Activated CD8-positive, alpha-beta memory T cell treated with anti-CD3 and anti-CD28 coated beads, Interleukin-2, amount 50 U/mL, for 4 hours (primary cell): ENCODE measurements at places on chromosomes 2 and 18.

DNA sequence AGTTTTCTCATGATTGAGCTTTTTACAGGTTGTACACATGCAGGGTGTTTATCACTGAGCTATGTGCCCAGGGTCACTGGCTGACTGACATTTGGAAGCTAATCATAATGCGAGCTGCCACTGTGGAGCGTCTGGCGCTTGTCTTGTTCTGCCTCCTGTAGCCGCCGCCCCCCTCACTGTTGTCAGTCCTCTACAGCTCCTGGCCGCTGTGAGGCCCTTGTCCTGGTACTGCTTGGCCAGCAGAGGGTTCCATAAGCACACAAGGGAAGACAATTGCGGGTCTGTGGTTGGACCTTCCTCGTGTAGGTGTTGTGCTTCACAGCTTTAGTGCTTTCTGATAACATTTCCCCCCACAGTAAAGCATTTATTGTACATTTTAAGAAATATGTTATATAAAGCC is 105.6 kb upstream of the LDLRAD4 start:
- no peak for DNase-seq

DNA sequence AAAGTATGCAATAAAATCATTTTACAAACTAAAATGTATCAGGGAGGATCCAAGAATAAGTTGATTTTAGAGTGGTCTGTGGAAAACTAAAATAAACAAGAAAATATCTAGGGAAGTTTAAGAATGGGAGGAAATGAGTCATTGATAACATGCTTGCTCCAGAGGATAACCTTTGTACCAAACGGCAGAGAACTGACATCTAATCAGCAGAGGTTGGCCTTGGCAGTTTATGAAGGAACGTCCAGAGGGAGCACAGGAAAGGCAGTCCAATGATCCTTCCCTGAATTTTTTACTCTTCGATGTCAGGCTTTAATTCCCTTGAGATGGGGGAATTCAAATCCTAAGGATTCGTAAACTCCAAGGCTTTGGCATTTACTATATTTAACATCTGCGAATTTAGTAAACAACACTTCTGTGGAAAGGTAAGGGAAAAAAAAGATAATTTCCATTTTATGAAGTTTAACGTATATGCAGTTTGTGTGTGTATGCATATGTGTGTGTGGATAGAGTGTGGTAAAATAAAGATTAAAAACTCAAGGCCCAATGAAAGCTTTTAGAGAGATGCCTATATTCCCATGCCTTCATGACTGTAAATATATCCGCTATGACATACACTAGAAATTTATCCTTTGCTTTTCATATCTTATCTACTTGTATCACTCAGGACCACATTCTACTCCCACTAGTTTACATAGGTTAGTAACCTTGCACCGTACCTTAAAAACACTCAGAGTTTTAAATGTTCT is 8.7 kb upstream of the INPP1 start:
- no peak for DNase-seq

GRCh38 chr18:57980573-57981307 is 63.3 kb upstream of the NEDD4L start:
- no peak for DNase-seq

DNA sequence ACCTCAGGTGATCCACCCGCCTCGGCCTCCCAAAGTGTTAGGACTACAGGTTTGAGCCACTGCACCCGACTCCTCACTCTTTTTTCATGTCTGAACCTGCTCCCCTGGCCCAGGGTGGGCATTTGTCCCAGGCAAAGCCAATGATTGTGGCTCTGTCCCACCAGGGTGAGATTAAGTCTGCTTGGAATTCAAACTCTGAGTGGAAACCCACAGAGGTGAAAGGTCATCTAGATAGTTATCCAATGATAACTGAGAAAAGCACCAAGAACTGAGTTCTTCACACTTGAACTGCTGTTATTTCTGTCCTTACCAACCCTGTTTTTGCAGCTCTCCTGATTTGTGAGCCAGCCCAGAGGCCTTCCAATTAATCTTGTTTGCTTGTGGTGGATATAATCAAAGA is 62.4 kb upstream of the ACVR1 start:
- no peak for DNase-seq

- no peak for DNase-seq
Observed at GRCh38 chr2:41989501-41990180, 58.2 kb upstream of the PKDCC start.

GRCh38 chr2:25951071-25951547 is 31.2 kb downstream of the KIF3C start:
- DNase-seq: peak; percentile 72

GRCh38 chr2:65605058-65605742 is 172.8 kb upstream of the SPRED2 start:
- no peak for DNase-seq

- DNase-seq: no peak
Observed at GRCh38 chr18:58962336-58962735, 97.7 kb downstream of the ZNF532 start.

DNA sequence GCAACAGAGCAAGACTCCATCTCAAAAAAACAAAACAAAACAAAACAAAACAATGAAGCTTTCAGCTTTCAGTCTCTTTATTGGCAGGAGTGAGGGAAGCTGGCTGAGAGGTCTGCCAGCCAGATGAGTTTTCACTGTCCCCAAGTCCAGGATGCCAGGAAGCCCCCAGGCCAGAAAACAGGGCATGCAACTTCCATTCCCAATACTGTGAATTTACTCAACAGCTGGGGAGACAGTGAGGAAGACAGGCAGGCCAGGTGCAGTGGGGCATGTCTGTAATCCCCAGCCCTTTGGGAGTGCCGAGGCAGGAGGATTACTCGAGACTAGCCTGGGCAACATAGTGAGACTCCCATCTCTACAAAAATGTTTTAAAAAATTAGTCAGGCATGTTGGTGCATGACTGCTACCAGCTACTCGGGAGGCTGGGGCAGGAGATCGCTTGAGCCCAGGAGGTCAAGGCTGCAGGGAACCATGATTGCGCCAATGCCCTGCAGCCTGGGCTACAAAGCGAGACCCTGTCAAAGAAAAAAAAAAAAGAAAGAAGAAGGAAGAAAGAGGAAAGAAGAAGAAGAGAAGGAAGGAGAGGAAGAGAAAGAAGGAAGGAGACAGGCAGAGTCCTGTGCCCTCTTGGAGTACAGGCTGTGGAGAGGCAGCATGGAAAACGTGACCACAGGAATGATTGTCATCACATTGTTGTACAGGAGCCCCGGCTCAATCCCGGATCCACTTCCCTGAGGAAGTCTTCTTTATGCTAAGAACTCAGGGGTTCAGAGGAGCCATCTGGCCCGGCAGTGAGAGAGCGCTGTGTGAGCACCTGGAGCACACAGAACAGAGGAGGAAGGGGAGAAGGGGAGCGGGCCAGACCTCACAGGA is 29.2 kb upstream of the POMC start:
- no peak for DNase-seq

DNA sequence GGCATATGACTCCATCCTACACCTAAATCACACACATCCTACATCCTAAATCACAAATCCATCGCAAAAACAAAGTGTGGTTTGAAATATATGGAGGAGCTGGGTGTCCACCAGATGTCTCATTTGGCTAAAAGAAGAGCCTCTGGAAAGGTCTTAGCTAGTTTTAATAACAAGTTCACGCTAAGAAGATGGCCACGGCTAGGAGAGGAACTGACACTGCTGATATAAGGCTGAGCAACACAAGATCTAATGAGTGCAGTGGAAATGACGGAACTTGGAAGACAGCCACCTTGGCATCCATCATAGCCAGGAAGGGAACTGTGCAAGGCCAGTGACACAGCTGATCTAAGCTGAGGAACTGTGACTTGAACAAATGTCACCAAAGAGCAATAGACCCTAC is 60.0 kb upstream of the AGAP1 start:
- DNase-seq: no peak

DNA sequence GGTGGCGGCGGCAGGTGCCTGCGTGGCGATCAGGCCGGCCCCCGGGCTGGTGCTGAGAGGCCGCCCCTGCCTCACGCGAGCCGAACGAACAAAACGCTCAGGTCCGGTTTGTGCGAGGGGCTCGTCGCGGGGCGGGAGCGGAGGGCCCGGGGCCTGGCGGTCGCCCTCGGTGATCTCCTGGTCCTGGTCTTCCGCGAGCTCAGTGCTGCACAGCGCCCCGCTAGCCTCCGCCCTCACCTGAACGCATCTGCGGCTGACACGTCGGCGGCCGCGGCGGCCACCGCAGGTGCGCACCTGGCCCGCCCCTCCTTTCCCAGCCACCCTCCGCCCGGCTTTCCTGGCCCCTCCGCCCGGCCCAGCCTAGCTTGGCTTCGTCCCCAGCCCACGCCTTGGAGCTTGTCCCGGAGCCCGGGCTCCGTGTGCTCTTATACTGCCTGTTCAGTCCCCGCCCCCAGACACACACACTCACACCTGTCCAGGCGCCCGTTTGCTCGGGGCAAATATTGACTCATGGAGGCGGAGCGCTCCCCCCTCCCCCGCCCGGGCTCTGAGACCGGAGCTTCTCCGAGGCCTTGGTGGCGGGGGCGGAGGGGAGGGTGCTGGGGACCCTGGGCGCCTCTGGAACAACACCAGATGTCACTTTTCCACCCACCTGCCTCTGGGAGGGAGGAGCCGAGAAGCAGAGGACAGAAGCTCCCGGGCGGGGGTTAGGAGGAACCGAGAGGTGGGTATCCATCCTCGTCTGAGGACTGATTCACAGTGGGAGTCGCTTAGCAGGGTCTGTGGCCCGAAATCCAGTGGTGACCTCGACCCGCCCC is 8.6 kb upstream of the CRYBA2 start:
- DNase-seq: peak; percentile 59

DNA sequence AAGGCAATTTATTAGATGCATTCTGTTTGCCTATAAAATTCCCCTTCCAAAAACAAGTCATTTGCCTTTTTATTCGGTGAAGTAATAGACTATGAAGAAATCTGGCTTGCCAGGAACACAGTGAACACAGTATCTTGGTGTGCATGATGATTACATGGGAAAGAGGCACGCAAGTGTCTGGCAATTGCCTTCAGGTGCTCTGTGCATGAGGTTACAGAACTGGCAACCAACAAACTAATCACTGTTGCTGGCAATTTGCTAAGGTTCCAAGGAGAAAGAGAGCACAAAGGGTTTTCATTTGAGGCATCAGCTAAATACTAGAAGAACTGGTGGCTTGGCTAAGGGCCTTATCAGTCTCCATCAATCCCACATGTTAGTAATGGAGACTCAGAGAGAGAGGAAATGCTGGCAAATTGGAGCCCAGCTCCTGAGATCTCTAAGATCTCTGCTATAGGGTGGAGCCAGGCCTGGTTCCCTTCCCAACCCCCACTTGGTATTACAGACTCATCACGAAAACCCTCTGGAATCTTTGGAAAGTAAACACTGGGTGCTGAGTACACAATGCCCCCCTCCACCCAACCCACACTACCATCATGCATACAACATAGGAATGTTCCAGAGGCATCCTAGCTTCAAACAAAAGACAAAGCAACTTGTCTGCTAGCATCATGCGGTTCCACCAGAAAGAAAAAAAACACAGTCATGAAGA is 10.4 kb downstream of the RNF152 start:
- no peak for DNase-seq

DNA sequence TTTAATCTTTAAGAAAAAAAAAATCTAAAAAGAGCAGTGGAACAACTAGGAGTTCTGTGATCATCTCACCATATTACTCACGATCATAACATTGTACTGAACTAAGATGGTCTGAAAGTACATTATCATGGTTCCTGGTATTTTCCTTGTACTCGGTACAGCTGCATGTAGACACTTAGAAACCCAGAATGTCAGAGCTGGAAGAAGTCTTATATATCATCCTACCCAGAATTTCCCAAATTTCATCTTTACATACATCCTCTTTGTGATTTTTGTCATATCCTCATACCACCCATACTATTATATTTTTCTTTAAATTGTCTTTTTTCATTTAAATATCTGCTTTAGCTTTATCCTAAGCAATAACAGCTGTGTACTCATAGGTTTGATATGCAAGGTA is 12.4 kb upstream of the ST3GAL5 start:
- no peak for DNase-seq

- no peak for DNase-seq
Observed at GRCh38 chr2:204664708-204665121, 119.4 kb downstream of the PARD3B start.

DNA sequence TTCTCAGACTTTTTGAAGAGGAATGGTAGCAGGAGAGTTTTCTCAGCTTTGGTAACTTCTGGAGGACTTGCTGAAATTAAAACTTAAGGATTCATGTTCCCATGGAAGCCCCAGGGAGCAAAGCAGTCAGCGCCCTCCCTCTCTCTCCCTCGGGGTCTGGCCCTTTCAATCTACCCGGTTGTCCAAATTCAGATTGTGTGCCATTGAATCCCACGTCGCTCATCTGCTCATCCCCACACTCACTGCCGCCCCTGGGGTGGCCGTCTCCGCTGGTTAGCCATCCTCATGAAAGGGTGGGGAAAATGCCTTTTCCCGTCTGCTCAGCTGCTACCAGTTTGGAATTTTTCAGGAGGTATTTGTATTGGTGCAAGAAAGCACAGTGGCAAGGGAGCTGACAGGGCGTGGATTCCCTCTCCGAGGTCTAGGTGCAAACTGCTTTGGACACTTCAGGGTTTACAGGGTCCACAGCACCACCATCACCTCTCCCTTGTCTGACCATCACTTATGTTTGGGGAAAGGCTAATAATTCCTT is 27.1 kb downstream of the MCFD2 start:
- no peak for DNase-seq

DNA sequence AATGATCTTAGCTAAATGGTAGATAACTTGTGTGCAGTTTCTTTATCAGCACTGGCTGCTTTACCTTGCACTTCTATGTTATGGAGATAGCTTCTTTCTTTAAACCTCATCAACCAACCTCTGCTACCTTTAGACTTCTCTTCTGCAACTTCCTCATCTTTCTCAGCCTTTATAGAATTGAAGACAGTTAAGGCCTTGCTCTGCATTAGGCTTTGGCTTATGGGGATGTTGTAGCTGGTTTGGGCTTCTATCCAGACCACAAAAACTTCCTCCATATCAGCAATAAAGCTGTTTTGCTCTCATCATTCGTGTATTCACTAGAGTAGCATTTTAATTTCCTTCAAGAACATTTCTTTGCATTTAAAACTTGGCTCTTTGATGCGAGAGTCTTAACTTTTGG is 123.7 kb downstream of the PIK3C3 start:
- DNase-seq: no peak

DNA sequence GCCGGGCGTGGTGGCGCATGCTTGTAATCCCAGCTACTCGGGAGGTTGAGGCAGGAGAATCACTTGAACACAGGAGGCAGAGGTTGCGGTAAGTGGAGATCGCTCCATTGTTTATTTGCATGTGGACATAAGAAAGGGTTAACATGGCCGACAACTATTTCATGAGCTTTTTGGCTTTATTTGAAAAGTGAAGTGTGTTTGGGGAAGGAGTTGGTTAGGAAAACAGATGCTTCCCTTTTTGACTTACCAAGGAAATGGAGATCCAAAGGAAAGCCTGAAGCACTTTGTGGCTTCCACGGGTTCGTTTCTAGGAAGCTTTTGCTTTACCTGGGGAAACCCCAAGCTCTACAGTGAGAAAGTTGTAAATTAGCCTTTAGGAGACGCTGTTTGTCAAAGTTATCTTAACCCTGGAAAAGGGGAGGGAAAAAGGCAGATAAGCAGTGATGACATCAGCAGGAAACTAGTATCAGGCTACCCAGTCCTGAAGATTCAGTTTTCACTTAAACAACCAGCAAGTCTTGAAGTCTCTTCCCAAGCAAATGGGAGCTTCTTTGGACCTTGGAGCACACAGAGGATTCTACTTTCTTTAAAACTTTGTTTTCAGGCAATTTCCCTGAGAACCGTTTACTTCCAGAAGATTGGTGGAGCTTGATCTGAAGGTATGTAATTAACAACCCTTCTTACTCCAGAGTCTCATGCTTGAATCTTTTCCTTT is at the start of gene CASP10:
CASP10 (plus strand) TSS at position 492 of the 715 bp plus-strand sequence. CDS start 2,637 bp downstream, outside the sequence.
- DNase-seq: no peak

- no peak for DNase-seq
Observed at GRCh38 chr2:200677721-200678532, 92.1 kb downstream of the AOX1 start.

GRCh38 chr2:71892896-71893295 is 254.8 kb downstream of the CYP26B1 start:
- DNase-seq: no peak
